ENCODE measurements at places on chromosomes 3 and 15.

GRCh38 chr3:176633511-176633910 is 563.8 kb downstream of the TBL1XR1 start:
- DNase-seq: peak; percentile 45

- DNase-seq: peak; percentile 30
These were observed 344.2 kb upstream of the PPP2R3A start for GRCh38 chr3:135621184-135621920.

GRCh38 chr3:176814285-176814684 is 383.0 kb downstream of the TBL1XR1 start:
- DNase-seq: peak; percentile 87

- DNase-seq: no peak
These were observed 153.2 kb downstream of the CTNNB1 start for GRCh38 chr3:41352510-41352909.

DNA sequence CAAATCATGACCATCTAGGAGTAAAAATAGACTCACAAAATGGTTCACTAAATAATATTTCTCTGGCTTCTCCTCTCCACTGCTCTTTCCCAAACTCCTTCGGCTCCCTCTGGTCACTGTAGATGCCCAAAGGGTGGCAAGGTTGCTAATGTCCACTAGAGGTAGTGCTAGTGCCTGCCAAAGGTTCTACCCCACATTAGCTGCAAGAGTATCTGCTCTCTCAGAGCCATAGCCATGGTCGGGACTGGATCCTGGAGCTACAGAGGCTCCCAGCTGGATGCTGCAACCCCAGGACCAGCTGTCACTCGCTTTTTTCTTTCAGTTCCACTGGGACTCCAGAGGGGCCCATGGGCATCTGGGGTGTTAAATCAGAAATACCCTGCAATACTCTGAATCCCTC is 8.5 kb downstream of the HTR3D start:
- peak; percentile 42 for DNase-seq

- no peak for DNase-seq
These were observed 270.4 kb downstream of the OCA2 start for GRCh38 chr15:27828746-27829145.

DNA sequence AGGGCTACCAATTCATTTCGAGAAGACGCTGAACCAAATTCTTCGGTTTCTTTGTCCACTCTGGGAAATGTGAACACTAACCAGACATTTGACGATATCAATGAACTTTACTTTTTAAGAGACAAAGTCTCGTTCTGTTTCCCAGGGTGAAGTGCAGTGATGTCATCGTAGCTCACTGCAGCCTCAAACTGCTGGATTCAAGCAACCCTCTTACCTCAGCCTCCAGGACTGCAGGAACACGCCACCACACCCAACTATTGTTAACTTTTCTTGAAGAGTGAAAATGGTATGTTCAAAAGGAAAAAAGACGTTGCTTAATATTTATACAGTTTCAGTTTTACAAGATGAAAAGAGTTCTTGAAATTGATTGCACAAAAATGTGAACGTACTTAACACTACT is 30.6 kb downstream of the MB21D2 start:
- no peak for DNase-seq

DNA sequence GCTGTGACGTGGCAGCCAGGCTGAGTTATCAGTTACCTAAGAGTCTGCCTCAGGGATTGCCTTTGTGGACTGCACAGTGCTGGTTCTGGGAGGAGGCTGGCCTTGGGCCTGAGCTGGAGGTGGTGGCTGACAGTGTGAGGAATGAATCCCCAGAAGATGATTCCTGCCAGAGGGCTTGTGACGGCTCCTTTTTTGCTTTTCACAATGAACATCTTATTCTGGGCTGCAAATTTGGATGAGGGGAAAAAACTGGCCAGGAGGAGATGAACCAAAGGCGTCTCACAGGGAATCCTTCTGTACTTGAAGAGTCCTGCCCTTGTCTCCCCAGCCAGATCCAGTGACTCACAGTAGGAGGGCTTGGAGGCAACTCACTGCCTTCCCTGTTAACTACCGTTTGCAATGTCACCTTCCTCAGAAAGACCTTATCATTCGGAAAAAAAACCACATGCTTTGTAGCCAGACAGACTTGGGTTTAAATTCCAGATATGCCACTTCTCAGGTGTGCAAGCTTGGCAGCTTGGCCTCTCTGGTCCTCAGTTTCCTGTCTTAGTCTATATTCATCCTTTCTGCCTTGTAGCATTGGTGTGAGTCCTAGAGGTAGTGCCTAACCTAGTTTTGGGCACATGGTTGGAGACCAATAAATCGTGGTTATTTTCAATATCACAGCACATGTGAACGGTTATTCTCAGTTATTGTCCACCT is 19.1 kb downstream of the ST6GAL1 start:
- DNase-seq: no peak

DNA sequence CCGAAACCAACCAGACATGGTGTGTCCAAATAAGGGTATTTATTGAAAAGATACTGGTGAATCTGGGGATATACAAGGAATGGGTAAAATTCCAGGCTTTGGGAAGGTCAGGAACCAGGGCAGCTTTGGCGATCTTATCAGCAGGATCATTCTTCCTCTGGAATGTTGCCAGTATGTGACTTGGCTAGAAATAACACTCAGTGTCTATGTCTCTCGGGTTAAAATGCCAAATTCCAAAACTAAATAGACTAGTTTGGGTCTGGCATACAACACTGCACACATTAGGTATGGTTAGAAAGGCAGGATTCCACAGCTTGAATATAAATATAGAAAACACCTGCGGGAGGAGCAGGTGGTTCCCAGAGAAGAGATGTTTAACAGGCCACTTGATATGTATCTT is 220.2 kb upstream of the CD96 start:
- no peak for DNase-seq

GRCh38 chr15:31024330-31024729 is 32.9 kb upstream of the MTMR10 start:
- DNase-seq: peak; percentile 28

DNA sequence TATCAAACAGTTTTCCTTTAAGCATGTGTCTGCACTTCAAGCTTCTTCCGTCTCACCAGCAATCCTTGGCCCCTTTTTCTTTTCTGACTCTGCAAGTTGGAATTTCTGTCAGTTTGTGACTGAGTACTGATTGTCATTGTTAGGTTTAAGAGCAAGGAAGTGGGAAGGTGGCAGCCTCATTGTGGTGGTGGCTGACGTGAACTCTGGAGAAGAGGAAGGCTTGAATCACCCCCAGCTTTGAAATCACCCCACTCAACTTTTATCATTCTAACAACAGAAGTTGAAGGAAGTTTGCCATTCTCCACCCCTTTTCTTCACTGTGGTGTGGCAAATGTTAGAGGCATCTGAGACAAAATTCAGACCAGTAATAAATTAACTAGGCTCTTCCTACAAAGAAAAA is 231.6 kb upstream of the AGTR1 start:
- DNase-seq: no peak

DNA sequence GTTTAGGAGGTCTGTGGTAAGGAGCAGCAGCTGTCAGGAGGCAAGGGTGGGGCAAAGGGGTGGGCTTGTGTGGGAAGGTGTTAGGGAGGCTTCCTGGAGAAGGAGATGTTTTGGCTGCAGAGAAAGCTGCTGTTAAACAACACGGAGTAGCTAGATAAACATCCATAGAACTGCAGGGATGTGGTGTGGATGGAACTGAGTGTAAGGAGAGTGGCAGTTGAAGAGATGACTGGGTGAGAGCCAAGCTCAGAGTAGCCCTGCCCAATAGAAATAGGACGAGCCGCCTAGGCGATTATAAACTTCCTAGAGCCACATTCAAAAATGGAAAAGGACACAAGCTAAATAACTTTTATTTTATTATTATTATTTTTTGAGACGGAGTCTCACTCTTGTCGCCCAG is 19.9 kb downstream of the RPLP1 start:
- no peak for DNase-seq

DNA sequence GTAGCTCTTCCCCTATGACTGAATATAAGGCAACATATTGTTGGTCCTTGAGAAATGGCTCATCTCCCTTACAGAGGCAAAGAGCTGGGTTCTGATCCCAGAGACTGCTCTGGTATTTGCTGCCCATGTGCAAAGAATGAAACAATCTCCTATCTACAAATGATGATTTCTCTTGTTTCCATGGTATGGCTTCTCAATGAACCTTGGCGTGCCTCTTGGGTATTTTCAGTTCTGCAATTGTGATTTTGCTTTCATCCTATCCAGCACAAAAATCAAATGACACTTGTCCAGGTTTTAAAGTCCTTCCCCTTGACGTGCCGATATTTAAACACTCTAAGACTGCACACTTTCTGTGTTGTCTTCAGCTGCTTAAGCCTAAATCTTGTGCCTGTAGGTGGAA is 109.8 kb upstream of the NR2F2 start:
- no peak for DNase-seq

- no peak for DNase-seq
These were observed 4.8 kb downstream of the SEMA4B start for GRCh38 chr15:90205886-90206285.

DNA sequence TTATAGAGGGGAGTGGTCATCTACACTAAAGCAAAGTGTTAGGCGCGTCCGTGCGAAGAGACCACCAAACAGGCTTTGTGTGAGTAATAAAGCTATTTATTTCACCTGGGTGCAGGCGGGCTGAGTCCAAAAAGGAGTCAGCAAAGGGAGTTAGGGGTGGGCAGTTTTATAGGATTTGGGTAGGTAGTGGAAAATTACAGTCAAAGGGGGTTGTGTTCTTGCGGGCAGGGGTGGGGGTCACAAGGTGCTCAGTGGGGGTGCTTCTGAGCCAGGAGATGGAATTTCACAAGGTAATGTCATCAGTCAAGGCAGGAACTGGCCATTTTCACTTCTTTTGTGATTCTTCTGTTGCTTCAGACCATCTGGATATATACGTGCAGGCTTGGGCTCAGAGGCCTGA is 47.1 kb downstream of the OIP5 start:
- DNase-seq: no peak

Measured in WTC11 (cell line).